Anterior cingulate cortex (tissue), 58 donors: ENCODE measurements at places on chromosomes 7 and 10.

DNA sequence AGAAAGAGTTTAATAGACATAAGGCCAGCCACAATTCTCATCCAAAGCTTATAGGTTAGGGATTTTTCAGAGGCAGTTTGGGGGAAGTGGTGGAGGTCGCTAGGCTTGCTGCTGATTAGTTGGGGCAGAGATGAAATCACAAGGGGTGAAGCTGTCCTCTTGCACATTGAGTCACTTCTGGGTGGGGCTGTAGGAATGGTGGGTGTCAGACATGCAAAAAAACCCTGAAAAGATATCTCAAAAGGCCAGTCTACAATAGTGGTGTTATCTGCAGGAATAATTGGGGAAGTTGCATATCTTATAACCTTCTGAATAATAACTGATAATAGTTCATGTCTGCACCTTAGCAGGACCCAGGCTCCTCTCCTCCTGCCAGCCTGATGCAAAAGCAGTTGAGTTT, 2.1 kb downstream of the FAM24B start:
- DNase-seq = no peak

- DNase-seq = no peak
These were observed 441.3 kb downstream of the PLXNA4 start for GRCh38 chr7:132134814-132135445.

GRCh38 chr10:60733826-60734225, 44.5 kb upstream of the CDK1 start:
- no peak for DNase-seq

DNA sequence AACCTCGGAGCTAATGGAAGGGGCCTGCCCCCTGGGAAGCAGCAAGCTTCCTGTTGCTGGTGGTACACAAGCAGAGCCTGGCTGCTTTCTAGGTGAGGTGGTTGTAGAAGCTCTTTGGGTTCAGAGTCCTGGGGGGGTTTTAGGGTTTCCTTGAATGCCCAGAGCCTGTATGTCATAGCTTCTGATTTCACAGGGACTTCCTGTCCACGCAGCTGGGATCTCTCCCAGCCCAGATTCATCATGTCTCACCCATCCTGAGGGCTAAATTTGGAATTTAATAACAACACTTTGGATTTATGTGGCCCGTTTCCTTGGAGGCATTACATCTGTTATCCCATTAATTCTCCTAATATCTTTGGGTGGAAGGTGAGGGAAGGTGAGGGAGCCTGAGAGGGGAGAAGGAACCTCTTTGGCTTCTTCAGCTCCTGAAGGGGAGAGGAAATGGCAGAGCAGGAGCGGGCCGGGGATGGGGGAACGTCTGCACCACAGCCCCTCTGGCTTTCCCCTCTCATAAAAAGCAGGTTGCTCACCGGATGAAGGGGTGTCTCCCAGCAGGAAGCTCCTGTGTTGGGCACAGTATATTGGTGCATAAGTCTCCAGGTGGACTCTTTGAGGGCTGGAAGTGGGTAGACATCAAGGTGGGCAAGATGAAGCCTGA, 19.7 kb downstream of the RPS24 start:
- no peak for DNase-seq

- no peak for DNase-seq
These were observed 1641.3 kb upstream of the LRRTM3 start for GRCh38 chr10:65284495-65285041.

DNA sequence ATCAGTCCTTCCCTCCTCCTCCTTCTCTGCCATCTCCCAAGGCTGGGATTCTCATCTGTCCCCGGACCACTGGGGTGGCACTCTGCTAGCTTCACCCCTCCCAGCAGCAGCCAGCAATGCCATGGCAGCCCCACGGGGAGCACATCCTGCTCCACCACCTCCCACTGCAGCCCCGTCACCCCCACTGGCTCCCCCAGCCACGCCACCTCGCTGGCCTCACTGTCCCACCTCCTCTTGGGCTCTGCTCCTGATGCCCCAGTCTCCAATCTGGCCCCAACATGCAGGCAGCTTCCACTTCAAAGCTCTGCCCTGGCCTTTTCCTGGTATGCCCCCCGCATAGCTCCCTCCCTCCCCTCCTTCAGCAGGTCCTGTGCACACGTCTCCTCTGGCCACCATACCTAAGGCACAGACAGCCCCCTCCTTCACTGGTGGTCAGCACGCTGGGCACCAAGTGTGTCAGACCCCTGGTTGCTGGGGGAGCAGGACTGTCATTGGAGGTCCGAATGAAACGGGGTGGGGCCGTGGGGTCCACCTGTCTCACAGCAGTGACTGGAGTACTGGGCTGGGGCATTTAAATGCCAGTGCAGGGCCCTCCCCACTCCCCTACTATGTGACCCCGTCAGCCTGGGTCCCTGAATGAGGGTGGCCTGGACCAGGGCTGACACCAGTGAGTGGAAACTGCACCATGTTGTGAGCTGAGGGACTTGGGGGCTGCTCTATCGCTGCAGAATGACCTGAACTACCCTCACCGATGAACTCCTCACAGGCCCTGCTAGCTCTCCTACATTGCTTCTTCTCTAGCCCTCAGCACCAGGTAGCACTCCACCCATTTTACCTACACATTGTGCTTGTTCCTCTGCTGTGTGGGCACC, 38.7 kb downstream of the RASGEF1A start:
- no peak for DNase-seq

DNA sequence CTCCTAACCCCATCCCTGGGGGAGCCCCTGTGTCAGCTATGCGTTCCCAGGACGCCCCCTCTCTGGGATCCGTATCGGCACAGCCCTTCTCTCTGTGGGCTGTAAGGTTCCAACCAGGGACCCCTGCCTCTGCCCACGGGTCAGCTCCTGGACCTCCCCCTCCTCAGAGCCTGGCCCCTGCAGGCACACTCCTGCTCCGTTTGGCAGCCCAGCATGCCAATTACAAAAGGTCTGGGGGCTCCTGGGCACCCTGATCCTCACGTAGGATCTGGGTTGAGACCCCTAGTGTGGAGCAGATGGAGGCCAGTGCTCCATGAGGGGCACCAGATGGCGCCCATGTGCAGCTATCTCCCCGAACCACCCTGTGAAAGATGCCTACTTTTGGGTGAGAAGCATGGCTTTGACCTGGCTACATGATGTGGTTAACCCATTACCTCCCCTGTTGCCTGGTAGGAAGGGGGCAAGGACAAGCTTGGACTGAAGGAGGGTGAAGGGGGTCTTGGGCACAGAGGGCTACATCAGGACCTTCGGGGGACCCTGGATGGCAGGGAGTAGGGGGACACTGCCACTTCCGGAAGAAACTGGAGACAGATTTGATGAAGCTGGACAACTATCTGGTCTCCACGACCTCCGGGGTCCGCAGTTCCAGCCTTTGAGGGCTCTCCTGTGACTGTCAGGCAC, 9.0 kb downstream of the TACR2 start:
- no peak for DNase-seq

DNA sequence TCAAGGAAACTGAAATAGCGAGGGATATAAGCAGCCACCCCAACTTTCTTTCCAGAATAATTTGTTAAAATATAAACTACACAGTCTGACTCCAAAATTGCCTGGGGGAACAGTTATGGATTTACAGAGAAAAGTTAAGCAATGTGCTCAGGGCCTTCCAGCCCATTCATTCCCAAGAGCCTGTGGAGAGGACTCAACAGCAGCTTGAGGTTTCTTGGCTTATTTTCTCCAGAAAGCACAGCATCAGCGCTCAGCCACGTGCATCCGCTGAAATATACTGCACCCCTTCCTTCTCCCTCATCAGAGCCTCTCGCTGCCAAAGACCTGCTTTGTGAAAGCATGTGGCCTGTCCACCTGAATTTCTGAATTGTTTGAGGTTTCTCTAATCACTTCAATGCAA, 375.2 kb upstream of the VWC2 start:
- no peak for DNase-seq

DNA sequence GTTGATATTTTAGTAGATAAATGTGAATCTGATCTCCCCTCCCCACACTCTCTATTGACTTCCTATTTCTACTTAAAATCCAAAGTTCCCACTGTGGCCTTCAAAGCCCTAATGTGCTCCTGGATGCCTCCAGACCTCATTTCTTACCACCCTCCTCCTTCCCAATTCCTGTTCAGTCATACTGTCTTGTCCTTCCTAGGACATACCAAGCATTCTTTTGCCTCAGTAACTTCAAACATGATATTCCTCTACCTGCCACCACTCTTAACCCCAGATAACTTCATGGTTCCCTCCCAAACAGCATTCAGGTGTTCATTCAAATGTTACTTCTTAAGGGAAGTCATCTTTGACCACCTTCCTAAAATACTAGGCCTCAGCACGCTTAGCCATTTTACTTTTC, 34.2 kb upstream of the FAM221A start:
- DNase-seq = no peak

GRCh38 chr10:95364342-95364741, 73.5 kb upstream of the PDLIM1 start:
- DNase-seq = no peak

DNA sequence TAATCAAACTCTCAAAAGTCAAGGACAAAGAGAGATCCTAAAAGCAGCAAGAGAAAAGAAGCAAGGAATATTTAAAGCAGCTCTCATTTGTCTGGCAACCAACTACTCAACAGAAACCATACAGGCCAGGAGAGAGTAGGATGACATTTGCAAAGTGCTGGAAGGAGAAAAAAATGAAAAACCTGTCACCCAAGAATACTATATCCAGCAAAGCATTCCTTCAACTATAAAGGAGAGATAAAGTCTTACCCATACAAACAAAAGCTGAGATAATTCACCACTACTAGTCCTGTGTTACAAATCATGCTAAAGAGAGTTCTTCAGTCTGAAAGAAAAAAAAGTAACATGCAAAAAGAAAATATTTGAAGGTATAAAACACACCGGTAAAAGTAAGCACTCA, 357.7 kb downstream of the PTPRN2 start:
- no peak for DNase-seq

GRCh38 chr7:148397551-148397950, 193.0 kb upstream of the C7orf33 start:
- DNase-seq = no peak

- DNase-seq = no peak
These were observed 4.4 kb upstream of the ASB13 start for GRCh38 chr10:5670662-5671375.

DNA sequence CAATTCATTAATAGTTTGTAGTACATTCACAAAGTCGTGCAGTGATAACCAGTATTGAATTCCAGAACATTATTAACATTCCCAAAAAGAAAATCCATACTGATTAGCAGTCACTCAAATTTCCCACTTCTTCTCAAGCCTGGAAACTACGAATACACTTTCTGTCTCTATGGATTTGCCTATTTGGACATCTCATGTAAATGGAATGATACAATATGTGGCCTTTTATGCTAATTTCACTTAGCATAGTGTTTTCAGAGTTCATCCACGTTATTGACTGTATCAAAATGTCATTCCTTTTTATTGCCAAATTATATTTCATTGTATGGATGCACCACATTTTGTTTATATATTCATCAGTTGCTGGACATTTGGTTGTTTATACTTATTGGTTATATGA, 78.8 kb downstream of the STK31 start:
- DNase-seq = no peak

DNA sequence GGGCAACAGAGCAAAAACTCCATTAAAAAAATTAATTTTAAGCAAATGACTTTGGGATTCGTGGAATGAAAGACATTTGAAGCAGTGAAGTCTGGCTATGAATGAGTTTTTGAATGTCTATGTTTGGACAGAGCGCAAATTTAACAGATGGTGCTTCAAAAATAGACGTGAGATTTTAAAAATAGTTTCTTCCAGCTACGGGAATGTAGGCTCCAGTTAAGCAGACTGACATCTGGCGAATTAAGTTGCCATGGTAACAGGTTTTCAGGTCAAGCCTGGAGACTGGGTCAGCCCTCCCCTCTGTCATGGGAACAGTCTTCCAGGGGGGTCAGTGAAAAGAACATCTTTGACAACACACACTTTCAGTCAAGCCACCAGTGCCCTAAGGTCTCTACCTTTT, 62.0 kb downstream of the MYOF start:
- DNase-seq = no peak

DNA sequence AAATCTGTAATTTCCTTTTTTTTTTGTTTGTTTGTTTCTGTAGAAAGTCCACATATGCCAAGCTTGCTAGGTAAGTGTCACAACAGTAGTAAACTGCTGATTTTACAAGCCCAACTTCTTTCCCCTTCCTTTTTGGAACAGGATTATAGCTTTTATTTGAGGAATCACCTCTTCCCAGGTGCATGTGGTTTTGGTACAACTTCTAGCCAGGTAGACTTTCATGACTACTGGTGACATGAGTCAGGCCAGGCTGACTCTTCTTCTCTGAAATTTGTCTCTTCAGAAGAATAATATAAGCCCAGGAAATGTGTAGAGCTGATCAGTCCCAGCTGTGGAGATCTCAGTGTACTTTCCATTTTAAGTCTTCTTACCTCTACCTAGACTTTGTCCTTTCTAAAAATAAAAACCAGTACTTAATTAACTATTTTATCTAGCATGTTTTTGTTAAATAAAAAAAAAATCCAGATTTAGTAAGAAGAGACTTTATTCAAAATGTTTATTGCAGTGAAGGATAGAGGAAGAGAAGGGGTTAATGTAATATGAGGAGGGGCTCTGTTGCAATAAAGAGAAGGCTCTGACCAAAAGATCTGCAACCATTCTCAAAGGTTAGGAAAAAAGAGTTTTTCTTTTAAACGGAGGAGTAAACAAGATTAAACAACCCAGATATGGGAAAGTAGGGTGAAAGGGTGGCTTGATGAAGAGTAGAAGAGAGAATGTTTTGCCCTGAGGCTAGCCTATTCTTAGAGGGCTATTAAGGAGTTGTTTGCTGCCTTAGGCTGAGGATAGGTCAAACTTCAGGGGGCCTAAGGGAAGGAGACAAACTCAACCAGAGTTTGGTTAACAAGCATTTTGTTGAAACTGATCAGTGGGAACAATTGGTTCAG, 664.2 kb downstream of the SORCS1 start:
- no peak for DNase-seq

- no peak for DNase-seq
These were observed 14.4 kb upstream of the NPVF start for GRCh38 chr7:25242678-25243077.

- DNase-seq = no peak
These were observed 660 bp downstream of the SUV39H2 start for GRCh38 chr10:14879124-14879927.

DNA sequence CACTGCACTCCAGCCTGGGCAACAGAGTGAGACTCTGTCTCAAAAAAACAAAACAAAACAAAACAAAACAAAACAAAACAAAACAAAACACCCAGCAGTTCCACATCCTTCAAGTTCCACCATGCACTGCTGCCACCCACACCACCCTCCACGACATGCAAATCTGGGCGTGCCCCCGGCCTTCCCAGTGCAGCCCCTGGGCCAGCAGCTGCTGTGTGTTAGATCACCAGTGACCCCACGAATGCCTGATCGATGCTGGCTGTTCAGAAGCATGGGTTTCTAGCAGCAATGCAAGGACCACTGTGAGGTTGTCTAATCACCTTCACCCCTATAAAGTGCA, 36.3 kb downstream of the ELFN1 start:
- no peak for DNase-seq
